ENCODE measurements at places on chromosomes 1 and 21.

DNA sequence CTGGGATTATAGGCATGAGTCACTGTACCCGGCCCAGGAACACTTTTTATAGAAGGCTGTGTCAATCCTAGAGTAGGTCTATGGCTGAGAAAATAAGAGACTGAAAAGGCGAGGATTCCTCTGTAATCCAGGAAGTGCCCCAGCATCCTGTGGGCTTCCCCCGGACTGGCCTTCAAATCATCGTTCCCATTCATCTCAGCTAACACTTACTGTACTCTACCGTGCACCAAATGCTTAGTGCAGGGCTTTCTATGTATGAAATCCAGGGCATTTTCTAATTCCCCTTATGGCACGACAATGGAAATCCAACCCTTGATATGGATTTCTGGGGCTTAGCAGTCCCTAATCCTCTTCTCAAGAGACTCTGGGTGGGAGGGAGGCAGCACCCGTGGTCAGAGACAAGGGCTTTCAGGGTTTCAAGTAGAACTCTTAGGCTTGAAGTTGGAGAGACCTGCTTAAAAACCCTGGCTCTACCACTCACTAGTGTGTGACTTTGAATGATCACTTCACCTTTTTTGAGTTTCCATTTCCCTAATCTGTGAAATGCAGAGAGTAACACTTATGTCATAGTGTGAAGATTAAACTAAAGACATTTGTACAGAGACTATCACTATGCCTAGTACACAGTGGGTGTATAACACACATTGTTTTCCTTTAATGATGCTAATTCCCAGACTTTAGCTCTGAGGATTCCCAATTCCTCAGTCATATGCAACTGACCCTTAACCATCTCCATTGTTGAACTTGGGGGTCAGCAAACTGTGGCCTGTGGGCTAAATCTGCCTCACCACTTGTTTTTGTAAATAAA, 20.3 kb downstream of the MECR start:
- peak; percentile 67 for DNase-seq

GRCh38 chr1:59098655-59099054, 198.2 kb upstream of the FGGY start:
- DNase-seq = no peak

DNA sequence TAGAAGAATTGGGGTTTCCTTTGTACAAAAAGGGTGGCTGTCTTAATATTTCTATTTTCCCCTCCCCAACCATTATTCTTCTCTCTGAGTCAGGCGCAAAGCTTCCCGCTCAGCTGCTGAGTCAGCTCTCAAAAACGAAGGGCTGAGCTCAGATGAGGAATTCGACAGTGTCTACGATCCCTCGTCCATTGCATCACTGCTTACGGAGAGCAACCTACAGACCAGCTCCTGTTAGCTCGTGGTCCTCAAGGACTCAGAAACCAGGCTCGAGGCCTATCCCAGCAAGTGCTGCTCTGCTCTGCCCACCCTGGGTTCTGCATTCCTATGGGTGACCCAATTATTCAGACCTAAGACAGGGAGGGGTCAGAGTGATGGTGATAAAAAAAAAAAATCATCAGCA, 3.0 kb upstream of the TUFT1 start:
- DNase-seq = no peak

DNA sequence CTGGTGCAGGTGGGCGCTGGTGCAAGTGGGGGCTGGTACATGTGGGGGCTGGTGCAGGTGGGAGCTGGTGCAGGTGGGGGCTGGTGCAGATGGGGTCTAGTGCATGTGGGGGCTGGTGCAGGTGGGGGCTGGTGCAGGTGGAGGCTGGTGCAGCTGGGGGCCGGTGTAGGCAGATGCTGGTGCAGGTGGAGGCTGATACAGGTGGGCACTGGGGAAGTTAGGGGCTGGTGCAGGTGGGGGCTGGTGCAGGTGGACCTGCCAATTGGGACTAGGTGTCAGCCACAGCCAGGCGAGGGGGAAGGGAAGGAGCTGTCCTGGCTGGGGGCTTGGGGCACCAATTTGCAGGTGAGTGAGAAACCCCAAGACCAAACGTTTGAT, 46.5 kb upstream of the TLR5 start:
- DNase-seq = no peak

DNA sequence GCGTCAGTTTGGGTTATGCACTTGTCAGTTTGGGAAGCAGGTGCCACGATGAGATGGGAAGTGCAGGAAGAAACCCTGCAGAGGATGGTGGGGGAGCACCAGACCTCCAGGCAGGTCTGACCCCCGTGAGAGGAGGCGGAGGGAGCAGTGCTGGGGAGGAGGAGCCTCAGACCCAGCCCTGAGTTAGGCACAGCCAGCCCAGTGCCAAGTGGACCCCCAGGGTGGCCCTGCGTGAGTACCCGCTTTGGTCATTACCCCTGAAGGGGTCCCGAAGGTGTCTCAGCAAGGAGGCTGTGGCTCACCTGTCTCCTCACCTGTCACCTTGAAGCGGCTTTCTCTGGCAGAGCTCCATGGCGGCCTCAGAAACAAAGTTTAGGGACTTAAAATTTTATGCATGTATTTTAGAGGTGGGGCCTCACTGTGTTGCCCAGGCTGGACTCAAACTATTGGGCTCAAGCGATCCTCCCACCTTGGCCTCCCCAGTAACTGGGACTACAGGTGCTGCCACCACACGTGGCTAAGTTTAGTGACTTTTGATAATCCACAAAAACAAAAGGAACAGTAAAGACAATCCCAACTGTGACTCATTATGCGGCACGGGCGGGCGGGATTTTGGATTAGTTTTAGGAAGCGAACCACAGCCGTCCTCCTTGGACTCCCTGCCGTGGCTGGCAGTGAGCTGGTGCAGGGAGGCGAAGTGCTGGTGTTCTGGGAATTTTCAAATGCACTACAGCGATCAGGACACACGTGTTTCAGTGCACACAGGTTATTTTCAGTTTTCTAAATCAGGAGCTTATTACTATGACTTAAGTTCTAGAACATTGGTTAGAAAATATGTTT, 4.7 kb downstream of the AGPAT3 start:
- no peak for DNase-seq

- no peak for DNase-seq
Observed at GRCh38 chr1:160637821-160638539, 8.9 kb downstream of the SLAMF1 start.

GRCh38 chr21:38493549-38494250, 4.6 kb downstream of the ERG start:
- no peak for DNase-seq

GRCh38 chr1:99589186-99589636, 56.7 kb upstream of the PALMD start:
- no peak for DNase-seq

DNA sequence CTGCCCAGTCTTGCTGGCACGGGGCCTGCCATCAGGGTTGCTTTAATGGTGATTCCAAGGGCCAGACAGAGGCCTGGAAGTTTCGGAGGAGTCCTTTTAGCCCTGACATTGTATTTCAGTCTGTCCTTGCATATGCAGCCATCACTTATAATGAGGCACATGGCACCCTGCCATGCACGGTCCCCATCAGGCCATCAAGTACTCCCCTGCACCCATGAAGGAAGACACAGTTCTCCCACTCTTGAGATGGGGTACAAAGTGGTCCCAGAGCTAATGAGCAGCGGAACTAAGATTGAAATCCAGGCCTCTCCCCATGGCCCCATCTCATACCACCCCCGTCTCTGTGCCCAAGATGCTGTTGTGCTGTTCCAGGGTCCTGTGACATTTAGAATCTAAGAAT, 596.6 kb downstream of the PTPRU start:
- no peak for DNase-seq

DNA sequence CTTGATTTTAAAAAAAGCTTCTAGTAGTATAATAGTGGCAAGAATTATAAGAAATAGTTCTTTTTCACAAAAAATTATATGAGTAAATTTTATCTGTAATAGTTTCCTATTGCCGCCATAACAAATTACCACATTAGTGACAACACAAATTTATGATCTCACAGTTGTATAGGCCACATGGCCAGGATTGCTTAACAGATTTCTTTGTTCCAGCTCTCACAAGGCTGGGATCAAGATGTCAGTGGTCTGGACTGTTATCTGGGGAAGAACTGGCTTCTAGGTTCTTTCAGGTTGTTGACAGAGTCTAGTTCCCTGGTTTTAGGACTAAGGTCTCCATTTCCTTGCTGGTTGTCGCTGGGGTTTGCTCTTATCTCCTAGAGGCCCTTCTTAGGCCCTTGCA, 236.4 kb downstream of the USP25 start:
- no peak for DNase-seq

- DNase-seq = no peak
Observed at GRCh38 chr1:22711591-22712501, 1.2 kb downstream of the EPHB2 start.

DNA sequence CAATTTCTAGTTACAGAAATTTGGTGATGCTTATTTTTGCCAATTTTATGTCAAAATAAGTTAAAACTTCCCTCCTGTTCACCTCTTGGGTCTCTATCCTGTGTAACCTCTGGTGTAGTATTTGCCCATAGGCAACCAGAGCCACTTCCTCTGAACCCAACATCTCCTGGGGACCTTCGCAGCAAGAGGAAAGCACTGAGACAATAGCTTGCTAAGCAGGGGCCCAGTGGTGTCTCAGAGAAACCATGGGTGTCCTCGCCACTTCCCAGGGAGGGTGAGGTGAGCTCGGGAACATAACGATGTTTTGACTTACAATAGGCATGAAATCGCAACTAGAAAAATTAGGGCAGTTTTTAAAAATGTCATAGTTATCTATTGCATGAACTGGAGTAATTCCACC, 56.4 kb upstream of the SCCPDH start:
- no peak for DNase-seq

- DNase-seq = no peak
Observed at GRCh38 chr1:46961066-46961758, 19.9 kb upstream of the CYP4A11 start.
